ENCODE measurements at places on chromosomes 11 and 22. TPM values are rescaled to one million over a fixed set of nuclear protein-coding genes. Genes with fewer than 3 reads are reported as not detected.

Gene PPARA
- total RNA-seq: 70.4 TPM

Gene ST13
- total RNA-seq: 142 TPM

Gene MYO18B
- total RNA-seq: not detected

DNA sequence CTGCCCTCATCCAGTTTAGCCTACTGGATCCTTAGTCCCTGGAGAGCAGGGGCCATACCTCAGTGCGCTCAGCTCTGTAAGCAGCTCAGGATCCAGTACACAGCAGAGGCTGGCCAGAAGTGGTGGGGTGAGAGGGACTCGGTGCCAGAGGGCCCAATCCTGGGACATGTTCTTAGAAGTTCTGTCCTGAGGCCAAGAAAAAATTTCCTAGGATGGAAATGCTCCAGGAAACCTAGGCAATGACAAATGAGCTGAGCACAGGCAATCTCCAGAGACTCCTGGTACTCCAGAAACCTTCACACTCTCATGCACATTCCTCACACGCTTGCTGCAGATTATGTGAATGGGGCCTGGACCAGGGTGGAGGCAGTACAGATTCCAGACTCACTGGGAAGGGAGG lies 89.6 kb downstream of the SERGEF start:
- DNase-seq: no peak

DNA sequence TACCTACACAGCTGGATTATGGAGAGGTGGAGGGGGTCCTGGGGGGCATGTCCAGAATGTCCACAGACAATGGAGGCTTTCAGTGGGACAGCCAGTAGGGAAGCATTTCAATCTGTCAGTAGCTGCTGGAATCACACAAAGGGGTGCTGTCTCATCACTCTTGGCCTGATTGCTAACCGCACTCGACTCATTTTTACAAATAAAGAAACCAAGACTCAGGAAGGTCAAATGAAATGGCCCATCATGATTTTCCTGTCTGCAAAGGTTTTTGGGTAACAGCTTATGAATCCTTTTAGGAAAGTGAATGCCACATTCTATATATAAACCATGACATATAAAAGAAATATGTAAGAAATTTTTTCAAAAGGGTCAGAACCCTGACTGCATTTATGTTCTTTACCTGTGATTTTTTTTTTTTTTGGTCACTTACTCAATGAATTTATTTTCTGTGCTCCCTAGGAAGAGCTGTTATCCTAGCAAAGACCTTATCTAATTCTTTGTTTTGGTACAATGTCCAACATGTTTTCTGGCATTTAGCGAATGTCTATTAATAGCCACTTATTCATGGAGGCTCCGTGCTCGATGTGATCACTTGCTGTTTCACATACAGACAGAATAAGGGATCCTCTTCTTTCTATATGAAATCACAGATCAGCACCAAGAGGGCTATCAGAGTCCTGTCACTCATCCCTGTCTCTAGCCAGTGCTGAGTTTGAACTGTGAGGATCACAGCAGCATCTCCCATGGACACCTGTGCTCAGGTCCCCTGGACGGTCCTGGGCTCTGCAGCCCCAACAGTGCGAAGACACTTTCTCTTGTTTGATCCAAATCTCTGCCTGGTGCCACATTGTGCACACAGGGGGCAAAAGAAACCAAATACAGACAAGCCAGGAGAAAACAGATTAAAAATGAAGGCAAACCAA lies 979.7 kb downstream of the NTM start:
- DNase-seq: no peak

All from left colon (tissue), 2 donors.